ENCODE measurements at places on chromosomes 4 and X.

GRCh38 chr4:98626350-98626749, 32.1 kb downstream of the TSPAN5 start:
- no peak for DNase-seq

- no peak for DNase-seq
Measured at GRCh38 chrX:16278927-16279326, 111.6 kb downstream of the MAGEB17 start.

GRCh38 chr4:156197216-156197615, 243.6 kb upstream of the CTSO start:
- no peak for DNase-seq

DNA sequence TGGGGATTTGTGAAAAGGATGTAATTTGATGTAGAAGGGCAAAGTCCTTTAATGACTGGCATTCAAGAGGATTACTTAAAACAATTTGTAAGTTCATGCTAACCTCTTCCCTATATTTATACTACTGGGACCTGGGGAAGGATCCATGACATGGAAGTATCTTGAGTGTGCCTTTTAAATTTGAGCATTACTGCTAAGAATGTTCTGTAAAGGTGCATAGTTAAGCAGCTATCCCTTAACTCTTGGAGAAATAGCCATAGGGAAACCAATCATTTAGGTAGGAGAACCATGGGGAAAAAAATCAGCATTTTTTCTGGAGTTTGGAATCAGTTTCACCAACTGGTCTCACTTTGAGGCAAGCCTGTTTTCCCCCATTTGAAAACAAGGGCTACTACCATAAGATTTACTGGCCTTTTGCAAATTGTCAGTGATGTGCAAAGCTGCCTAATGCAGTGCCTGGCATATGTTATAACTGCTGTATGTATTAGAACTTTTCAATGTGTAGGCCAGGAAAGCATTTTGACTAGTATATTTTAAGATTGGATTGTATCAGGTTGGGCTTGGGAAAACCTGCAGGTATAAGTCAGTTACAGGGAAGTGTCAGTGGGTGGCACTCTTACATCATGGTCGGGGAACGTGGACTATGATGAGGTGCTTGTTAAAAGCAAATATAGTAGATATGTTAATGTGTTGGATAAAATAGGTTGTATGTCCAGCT, 72.1 kb downstream of the PRSS12 start:
- DNase-seq: no peak
